ENCODE measurements at places on chromosomes 11 and 22. TPM values are rescaled to one million over a fixed set of nuclear protein-coding genes. Genes with fewer than 3 reads are reported as not detected.

CTSW gene
- not detected for total RNA-seq

DGCR6 gene
- total RNA-seq, result 0.98 TPM

GPHA2 gene
- total RNA-seq, result 0.80 TPM

CHRM4 gene
- total RNA-seq, result 5.2 TPM

THAP12 gene
- 82.0 TPM for total RNA-seq

GGT5 gene
- total RNA-seq, result not detected

- DNase-seq, result no peak
Observed at GRCh38 chr11:3008746-3009336, 16.7 kb upstream of the NAP1L4 start.

DNA sequence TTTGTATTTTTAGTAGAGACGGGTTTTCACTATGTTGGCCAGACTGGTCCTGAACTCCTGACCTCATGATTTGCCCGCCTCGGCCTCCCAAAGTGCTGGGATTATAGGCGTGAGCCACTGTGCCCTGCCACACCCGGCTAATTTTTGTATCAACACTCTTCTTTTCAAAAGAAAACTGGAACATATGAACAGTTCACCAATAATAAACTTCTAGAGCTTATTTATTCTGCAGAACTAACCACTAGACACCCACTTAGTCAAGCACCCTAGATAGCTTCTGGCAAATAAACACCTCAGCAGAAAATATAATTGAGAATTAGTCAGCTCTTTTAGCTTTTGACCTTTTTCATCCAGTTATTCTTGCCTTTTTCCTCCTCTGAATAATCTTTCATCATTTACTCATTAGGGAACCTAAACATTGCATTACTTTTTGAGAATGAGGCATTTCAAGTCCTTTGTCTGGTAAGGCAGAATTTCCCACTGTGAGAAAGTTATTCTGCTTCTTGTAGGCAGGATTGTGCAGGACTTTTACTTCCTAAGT lies 27.3 kb upstream of the TMEM41B start:
- DNase-seq, result no peak

- DNase-seq, result peak; percentile 87
Observed at GRCh38 chr11:44972746-44973435, 22.2 kb upstream of the TP53I11 start.

DNA sequence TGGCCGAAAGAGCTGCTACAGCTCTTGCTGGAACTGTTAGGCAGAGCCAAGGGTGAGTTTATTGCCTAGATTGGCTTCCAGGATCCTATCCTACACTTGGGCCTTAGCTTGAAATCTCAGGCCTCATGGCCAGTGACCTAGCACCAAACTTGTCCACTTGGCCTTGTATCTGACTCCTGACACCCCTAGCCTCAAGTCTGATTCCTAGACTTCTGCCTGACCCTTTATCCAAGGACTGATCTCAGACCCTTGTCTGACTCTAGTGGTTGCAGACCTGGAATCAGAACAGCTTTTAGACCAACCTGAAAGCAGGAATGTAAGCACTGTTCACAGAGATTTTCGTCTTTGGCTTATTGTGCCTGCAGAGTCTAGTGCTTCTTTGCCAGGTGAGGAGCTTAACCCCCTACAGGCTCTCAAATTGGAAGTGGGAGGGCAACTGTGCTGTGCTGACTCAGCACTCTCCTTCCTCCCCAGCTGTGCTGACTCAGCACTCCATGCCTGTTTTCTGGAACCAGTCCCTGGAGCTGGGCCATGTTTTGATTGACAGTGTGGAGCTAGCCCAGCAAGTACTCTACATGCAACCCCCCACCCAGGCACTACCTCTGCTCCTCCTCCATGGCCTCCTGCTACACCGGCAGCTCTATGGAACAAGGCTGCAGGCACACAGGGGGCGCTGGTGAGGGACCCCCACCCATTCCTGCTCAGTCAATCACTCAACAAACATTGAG lies 35.1 kb downstream of the RRP8 start:
- peak; percentile 25 for DNase-seq

DNA sequence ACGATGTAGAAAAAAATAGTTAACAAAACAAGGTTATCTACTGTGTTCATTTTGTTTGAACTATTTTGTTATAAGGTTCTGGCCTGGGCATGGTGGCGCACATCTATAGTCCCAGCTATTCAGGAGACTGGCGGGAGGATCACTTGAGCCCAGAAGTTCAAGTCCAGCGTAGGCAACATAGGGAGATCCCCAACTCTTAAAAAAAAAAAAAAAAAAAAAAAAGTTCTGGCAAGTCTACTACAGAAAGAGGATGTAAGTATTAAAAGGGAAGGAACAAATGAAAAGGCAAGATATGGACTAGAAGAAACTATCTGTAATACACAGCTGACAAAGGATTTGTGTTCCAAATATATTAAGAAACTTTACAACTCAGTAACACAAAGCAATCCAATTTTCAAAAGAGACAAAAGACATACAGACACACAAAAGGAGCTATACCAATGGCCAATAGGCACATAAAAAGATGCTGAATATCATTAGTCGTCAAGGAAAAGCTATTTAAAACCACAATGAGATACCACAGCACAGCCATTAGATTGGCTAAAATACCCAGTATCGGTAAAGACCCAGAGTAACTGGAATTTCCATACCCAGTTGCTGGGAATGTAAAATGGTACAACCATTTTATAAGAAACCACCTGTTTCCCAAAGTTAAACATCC lies 27.4 kb downstream of the RRAS2 start:
- no peak for DNase-seq

DNA sequence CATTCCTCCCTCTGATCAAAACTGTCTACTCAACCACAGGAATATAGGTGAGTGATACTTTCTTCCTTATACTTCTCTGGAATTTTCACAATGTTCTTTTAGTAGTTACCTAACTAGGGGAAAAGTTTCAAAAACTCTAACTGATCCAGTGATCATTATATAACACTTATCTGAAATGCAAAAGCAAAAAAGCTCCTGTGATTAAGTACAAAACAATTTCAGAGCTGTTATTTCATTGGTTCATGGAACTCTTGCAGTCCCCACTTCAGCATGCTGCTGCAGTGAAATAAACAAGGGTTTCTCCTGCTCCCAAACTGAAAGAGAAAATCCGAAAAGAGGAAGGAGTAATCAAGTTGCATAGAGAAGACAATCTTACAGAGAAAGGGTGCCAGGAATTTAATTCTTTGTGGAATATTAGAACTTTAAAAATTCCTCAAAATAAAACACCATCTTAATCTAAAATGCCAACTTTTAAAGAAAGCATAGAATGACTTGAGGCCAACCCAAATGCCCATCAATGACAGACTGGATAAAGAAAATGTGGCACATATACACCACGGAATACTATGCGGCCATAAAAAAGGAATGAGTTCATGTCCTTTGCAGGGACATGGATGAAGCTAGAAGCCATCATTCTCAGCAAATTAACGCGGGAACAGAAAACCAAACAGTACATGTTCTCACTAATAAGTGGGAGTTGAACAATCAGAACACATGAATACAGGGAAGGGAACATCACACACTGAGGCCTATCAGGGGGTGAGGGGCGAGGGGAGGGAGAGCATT lies 20.3 kb downstream of the PPP2R1B start:
- DNase-seq, result no peak

GRCh38 chr11:36070213-36070953 lies 126.5 kb downstream of the LDLRAD3 start:
- no peak for DNase-seq

GRCh38 chr22:39349967-39350726 lies at the start of gene SYNGR1:
Gene SYNGR1, plus strand, starts transcription at chr22:39349991. Its CDS starts 20 bp downstream, at chr22:39350011.
- peak; percentile 61 for DNase-seq

DNA sequence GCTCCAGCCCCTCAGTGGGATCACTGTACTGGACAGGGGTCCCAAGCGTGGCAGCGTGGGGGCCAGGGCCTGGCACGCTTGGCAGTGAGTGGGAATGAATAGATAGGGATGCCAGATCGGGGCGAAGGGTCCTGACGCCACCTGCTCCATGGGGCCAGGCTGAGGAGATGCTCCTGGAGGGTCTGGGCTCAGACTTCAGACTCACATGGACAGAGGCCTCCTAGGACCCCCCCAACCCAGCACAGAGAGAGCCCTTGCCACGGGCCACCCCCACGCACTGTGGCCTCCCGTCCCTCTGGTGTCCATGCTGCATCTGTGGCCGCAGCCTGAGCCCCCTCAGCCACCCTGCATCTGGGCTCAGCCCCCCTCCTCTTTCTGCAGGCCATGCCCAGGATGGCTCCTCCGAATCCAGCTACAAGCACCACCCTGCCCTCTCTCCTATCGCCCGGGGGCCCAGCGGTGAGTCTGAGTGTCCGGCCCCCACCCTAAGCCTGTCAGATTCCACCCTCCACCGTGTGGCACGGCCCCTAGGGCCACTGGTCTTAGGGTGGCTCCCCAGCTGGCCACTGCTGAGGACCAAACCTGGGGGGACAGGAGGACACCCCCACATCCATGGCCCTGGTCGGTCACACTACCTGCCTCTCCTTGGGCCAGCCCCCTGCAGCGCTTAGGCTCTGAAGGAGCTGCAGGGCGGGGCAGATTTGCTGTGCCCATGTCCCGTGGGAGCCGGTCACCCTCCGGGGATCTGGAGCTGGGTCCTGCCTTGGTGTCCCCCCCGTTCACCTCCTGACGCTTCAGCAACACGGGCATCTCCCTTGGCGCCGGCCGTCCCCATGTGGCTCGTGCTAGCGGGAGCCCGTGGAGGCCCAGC lies 2.7 kb downstream of the MUC5AC start:
- no peak for DNase-seq

- DNase-seq, result no peak
Observed at GRCh38 chr11:95364324-95365295, 133.6 kb upstream of the SESN3 start.

DNA sequence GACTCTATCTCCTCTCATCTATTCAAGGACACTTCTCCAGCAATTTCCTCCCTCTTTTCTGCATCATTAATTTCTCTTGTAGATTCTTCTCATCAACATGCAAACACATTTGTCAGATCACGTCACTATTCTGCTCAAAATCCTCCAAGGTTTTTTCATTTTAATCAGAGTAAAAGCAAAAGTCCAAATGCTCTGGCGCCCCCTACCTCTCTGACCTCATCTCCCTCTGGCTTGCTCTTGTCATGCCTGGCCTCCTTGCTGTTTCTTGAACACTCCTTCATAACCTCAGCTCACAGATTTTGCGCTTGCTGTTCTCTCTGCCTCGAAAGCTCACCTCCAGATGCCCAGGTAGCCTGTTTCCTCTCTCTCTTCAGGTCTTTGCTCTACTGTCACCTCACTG lies 22.4 kb downstream of the RTCB start:
- peak; percentile 17 for DNase-seq

DNA sequence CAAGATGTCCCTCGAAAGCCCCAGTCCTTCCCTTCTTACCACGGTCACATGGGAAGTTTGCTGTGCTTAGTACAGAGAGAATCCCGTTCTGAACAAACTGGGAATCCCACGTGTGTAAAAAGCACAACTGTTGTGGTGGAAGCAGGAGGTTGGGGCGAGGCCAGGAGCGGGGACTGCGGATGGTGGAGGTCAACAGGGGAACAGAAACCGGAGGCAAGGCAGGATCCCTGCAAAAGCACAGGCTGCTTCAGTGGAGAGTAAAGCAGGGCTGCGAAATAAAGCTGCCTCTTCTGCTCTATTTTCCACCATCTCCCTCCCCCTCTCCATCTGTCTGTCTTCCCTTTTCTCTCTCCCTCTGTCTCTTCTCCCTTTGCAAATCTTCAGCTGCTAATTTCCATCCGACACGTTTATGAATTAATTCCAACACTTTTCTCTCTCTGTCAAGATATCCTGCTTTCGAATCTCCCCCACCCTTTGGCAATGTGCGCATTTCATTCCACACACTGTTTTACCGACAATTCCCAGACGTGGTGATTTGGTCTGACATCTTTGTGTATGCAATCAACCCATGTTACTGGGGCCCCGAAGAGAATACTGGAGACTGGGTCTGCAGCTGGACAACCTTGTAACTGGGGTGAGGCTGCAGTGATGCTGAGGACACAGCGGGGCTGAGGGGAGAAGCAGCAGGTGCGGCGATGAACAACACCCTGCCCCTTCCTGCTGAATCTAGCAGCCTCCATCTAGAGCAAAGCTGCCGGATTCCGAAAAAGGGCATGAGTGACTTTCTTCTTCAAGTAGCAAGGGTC lies 571.8 kb downstream of the OPCML start:
- DNase-seq, result peak; percentile 76

DNA sequence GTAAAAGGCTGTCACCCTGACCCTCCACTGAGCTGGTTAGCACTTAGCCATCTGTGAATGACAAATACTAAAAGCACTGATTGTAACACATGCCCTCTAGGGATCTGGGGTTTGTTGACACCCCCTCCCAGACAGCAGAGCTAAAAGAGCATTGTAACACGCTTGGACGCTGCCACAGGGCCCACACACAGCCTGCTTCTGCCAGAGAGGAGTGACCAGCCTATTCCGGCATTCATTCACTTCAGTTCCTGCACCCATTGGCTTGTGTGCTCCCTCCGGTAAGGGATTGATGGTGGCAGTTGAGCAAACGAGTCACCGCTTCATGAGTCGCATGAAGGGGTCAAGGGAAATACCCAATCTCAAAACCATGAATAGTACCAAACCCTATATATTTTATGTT lies 15.8 kb downstream of the OR10D3 start:
- DNase-seq, result no peak

DNA sequence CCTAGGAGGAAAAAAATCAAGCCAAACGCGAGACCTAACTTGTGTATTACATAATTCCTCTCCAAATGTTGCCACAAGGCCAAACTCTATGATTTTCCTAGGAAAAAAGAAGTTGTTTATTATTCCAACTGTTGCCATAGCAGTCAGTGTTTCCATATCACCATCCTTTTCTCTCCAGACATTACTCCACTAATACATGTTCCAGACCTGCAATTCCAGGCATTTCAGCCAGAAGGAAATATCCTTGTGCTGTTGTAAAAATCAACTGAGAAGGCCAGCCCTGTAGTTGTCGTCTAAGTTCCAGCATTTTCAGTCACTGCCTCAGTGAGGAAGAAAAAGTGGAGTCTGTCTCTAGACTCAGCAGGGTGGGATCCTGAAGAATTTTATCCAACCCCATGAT lies 33.1 kb upstream of the PAMR1 start:
- DNase-seq, result no peak

GRCh38 chr11:2318123-2318522 lies 16.3 kb downstream of the TSPAN32 start:
- no peak for DNase-seq

GRCh38 chr11:62444236-62444833 lies 25.5 kb downstream of the SCGB1A1 start:
- peak; percentile 72 for DNase-seq

GRCh38 chr11:124900464-124900863 lies 2.8 kb upstream of the ROBO4 start:
- no peak for DNase-seq

- no peak for DNase-seq
Observed at GRCh38 chr22:47033648-47034000, 271.2 kb downstream of the TBC1D22A start.

GRCh38 chr22:37401401-37402183 lies 25.7 kb downstream of the ELFN2 start:
- no peak for DNase-seq

DNA sequence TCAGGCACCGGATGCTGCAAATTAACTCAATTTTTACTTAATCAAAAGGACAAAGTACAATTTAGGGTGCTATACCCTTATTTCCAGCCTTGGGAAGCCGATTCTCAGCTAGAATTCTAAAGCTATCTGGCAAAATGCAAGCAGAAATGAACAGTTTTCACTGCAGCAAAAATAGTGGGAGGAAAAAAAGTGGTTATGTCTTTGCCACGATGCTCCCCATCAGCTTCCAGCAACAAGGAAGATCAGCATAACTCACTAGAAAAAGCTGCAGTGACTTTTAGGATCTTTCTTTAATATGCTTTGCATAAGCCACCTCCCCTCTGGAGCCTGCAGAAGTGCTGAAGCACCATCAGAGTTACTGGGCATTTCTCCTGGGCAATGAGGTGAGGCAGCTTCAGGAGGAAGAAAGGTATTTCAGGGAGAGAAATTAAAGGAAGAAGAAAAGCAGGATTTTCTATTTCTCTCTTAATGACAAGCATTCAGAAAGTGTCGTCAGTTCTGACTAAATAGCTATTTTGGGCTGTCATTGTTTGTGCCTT lies 702.9 kb downstream of the DLG2 start:
- peak; percentile 30 for DNase-seq

All from G401 (cell line).